ENCODE measurements at places on chromosomes 7 and 10.

- DNase-seq = no peak
These were observed 46.2 kb upstream of the OSBPL3 start for GRCh38 chr7:25026156-25026555.

GRCh38 chr10:66981361-66982052, 55.7 kb downstream of the LRRTM3 start:
- DNase-seq = no peak

GRCh38 chr7:91193141-91193540, 71.1 kb upstream of the FZD1 start:
- no peak for DNase-seq

- DNase-seq = no peak
These were observed 74.6 kb downstream of the SH2D4B start for GRCh38 chr10:80612261-80612660.

DNA sequence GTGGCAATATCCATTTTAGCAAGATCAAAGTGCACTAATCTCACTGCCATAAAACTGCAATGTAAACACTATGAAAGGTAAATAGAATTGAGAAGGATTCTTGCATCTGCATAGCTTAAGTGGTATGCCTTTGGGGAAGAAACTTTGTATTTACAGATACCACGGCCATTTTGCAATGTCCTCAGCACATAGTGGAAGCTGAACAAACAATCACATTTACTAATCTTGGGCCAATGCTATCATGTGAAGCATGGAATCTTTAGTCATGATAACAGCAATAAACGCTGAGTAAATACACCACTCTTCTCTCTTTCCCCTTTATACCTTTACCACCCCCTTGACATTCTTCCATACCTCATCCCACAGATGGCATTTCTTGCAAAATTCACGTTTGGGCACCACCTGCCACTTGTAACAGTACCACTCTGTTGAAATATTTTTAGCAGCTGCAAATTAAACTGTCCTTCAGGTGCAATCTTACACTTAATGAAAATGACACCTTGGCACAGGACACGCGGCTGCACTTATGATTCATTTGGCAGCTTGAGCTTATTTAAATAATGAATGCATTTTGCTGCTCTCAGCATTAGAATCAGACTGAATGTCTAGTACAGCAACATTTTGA, 171.8 kb downstream of the SEMA3A start:
- no peak for DNase-seq

DNA sequence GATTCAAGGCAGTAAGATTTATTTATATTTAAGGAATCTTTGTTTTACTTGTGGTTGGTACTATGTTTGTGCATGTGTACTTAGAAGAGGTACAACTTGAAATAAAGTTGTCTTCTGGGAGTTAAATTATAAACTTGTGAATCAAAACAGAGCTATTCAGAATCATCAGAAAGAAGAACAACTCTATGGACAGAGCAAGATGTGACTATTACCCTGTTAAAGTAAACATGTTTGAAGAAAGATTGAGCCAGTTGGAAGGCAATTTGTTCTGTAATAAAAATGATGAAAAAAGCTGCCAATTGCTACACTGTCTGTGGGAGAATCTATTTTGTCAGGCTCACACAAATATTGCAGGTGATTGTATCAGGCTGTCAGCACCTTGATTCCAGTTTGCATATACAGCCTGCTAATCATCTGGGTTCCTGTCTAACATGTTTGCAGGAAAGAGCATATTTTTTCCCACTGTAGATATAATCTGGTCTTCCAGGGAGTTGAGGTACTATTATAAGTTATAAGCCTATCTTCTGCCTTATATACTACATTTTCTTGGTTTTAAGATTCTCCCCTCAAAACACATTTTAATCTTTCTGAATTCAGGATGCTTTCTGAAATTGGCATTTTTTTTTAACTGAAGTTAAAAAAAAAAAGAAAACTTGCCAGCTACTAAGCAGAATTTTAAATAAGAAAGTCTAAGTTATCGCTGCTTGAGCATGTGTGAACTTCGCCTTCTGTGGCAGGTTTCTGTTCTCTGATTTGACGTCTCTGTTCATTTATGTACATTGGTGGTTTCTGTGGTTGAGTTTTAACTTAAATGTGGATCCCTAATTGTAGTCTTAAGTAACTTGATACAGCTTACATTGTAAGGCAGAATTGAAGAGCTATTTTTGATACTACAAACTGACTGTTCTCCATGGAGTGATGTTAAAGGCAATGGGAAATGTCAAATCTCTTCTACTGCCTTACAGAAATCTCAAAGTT, 46.0 kb downstream of the ZNRF2 start:
- no peak for DNase-seq

- no peak for DNase-seq
These were observed 2.5 kb upstream of the HNRNPF start for GRCh38 chr10:43411536-43411935.

DNA sequence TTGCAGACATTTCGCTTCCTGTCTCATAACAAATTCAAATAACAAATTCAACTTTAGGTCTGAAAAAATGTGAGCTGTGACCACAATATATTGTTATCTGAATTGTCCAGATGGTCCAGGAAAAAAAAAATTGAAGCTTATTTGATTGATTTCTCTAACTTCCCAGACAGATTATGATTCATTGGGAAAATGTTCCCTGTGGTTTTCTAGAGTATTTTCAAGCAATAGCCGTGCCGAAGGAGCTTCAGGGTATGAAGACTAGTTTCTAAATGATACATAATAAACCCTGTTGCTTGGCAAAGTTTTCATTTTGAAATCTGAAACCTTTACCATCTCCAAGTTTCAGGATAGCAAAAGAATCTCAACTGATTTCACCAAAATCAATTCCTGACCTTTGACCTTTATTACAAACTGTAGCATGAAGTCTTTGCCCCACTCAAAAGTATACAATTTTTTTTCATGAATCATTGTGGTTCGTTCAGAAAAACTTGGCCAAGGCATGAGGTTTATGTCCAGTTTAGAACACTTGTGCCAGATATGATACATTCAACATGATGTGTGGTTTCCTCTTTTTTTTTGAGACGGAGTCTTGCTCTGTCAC, 109.9 kb downstream of the JCAD start:
- no peak for DNase-seq

- DNase-seq = no peak
These were observed 112.2 kb downstream of the CLEC2L start for GRCh38 chr7:139635526-139636302.

DNA sequence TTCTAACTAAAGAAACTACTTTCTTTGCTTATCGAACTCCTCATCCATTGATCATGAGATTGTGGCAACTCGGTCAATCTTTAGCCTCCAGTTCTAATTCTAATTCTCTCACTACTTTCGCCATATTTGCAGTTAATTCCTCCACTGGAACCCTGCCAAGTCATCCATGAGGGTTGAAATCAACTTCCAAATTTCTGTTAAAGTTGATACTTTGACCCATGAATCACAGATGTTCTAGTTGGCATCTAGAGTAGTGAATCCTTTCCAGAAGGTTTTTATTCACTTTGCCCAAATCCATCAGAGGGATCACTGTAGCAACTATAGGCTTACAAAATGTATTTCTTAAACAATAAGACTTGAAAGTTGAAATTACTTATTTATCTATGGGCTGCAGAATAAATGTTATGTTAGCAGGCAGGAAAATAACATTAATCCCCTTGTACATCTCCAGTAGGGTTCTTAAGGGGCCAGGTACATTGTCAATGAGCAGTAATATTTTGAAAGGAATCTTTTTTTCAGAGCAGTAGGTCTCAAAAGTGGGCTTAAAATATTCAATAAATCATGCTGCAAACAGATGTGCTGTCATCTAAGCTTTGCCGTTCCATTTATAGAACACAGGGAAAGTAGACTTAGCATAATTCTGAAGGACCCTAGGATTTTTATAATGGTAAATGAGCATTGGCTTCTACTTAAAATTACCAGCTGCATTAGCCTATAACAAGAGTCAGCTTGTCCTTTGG, 39.4 kb downstream of the CCDC71L start:
- DNase-seq = no peak

DNA sequence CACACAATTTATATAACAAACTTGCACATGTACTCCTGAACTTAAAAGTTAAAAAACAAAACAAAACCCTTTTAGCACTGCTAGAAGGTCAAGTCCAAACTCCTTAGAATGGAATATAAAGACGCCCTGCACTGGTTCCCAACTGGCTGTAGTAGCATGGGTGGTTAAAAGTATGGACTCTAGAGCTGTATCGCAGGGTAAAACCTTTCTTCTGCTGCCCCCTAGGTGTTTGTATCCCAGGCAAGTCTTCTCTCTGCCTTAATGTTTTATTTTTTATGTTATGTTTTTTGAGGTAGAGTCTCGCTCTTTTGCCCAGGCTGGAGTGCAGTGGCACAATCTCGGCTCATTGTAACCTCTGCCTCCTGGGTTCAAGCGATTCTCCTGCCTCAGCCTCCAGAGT, 35.2 kb downstream of the LSMEM1 start:
- DNase-seq = no peak

GRCh38 chr10:22681783-22682183, 32.6 kb downstream of the PIP4K2A start:
- no peak for DNase-seq

DNA sequence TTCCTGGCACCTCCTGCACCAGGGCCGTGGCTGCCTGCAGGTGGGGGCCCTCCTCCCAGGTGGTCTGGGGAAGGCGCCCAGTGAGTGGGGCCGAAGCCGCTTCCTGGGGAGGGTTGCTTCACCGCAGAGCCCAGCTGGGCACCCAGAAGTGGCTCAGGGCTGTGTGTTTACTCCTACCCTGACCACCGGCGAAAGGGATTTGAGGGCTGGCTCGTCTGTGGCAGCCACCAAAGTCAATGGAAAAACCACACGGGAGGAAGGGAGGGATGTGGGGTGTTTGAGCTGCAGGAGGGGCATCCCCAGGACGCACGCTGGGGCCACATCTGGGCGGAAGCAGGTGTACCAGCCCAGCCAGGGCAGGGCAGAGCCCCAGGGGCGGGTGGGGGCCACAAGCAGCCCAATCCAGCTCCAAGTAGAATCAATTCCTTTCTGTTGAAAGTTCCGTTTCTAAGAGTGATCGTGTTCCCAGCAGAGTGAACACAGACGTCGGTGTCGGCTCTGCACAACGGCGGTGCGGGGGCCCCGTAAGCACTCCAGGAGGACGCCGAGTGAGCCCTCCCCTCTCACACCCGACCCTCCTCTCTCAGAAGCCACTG, 69.9 kb downstream of the FOXL3 start:
- DNase-seq = no peak

- peak; percentile 18 for DNase-seq
These were observed 49.1 kb downstream of the STRA8 start for GRCh38 chr7:135282561-135283254.

DNA sequence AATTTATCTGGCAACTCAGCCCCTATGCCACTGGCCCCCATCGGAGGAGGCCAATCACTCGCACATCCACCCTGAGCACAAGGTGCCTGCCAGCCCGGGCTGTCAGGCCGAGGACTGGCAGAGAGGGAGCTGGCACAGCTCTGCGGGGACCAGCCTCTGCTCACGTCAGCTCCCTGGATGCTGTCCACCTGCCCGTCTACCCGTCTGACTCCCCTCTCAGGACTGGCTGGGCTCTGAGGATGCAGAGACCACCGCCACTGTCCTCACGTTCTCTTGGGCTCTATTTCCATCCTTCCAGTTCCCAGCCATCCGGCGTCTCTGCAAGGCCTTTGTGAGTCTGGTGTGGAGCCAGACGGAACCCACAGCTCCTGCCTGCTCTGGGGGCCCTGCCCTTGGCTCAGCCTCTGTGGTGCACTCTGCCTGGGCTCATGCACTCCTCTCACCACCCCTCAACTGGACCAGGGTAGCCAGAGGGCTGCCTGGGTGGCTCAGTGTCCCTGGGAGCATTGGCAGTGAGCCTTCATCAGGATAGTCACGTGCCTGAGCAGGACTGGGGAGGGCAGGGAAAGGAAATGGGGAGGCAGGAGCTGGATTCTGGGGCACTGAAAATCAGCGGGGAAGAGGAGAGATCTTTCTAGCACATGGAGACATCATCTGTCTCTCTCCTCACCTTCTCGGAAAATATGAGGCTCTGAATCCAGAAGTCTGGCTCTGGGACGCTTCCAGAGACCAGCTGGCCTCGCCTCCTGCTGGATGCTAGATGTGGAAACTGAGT, 38.0 kb upstream of the PCBD1 start:
- DNase-seq = no peak

- no peak for DNase-seq
These were observed 142.6 kb upstream of the TMEM196 start for GRCh38 chr7:19916046-19916445.

DNA sequence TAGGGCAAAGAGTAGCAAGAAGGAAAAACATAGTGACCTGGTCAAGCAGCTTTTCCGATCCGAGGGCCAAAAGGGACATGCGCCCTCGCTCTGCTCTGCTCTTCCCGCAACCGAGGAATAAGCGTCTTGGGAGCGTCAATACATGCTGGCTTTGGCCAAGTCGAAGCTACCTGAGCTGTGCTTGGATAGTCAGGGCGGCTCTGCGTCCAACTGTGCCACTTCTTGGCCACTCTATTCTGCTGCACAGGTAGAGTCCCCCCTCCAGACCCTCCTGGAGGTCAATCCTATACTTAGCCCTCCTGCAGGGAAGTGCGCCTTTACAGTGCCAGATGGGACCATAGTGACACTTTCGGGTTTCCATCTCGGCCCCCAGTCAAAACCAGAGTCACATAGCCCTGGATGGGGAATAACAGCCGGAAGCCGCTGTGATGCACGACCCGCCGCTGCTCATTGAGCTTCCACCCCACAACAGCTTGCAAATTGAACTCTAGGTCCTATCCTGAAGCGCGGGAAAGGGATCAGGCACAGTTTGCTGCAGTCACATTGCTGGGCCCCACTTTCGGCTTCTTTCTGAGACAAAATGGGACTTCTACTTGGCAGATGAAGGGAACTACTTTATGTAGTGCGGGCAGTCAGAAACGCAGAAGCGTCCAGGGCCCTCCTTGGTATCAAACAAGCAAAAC, 1.1 kb upstream of the HPSE2 start:
- DNase-seq = no peak

DNA sequence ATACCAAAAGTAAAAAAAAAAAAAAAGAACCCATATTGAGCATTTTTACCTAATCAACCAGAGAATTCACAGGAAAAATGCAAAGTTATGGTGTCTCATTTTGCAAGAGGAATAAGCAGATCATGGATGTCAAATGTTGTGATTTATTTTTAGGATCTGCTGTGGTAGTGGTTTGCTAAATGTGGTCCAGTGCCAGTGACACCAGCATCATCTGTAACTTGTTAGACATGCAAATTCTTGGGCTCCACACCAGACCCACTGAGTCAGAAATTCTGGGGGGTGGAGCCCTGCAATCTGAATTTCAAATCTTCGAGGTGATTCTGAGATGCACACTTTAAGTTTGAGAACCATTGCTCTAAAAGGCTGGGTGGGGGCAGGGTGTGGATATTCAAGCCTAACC, 30.1 kb upstream of the ZEB1 start:
- no peak for DNase-seq

DNA sequence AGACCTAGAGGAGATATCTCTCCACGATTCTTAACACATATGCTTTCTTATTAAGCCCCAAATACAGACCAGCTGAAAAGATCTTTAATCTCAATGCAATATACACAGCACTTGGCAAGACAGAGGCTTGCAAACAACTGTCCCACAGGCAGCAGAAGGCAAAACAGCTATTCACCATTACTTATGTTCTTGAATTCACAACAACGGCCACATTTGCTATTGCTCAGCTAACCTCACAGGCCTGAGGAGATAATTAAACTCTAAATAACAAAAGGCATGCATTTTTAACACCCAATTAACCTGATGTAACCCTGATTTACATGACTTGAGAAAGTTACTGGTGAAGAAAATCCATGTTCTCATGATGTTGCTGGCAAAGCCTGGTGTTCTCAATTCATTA, 216.4 kb downstream of the CRPPA start:
- no peak for DNase-seq
